Dermis microvascular lymphatic vessel endothelial cell (primary cell): ENCODE measurements at places on chromosomes 11 and 22.
A peak's percentile ranks its signal among the peaks of the same experiment; 100 is the strongest.

DNA sequence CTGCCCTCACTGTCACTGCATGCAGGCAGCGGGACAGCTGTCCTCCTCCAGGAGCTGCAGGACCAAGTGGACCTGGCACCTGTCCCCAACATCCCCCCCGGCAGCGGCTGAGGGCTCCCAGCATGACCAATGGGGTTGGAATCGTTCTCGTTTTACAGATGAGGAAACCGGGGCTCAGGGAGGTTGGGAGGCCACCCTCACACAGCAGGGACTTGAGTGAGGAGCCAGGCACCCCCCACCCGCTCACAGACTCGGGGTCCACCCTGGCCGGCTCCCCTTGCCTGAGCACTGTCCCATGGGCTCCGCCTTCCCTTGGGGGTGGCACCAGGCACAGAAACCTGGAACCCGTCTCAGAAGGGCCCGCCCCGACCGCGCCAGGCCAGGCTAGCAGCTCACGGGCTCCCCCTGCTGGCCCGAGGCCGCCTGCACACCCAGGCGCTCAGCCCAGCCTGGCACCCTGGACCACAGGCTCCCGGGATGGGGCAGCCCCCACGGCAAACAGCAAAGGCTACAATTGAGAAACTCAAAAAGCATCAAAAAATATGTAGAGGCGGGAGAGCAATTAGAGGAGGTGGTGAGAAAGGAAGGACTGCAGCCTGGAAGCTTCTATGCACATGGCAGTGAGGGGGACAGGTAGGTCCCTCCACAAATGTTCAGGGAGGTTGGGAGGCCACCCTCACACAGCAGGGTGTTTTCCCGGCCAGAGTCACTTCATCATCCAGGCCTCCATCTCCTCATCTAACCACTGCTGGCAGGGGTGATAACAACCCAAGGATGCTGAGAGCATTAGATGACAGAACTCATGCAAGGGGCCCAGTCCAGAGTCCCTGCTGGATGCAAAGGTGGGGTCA lies 12.8 kb downstream of the MACROD1 start:
- no peak for DNase-seq

DNA sequence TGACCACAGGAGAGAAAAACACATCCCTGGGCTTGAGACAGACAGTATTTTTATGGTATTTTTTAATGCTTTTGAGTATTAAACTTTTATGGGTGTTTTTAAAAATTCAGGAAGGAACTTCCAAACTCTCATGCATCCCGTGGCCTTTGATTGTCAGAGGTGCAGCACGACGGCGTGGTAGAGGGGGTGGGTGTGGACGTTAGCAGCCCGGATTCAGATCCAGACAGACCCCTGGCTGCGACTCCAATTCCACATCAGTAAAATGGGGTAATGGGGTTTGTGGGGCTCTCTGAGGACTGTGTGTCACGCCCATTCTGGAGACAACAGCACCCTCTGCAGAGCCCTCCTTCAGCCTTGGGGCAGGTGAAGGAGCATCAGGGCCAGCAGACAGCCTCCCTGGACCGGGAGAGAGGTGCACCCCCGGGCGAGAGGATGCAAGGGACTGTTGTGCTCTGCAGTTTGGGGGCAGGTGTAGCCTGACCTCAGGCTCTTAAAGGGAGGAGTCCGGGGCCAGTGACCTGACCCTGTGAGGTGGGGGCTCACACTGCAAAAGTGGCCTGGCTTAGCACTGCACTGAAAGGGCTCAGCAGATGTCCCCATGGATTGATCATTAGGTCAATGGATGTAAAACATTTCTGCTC lies 1024.3 kb downstream of the TBC1D22A start:
- DNase-seq: no peak

GRCh38 chr11:40287916-40288803 lies 1171.3 kb downstream of the LRRC4C start:
- DNase-seq: no peak

GRCh38 chr11:41281131-41281742 lies 178.2 kb downstream of the LRRC4C start:
- no peak for DNase-seq

DNA sequence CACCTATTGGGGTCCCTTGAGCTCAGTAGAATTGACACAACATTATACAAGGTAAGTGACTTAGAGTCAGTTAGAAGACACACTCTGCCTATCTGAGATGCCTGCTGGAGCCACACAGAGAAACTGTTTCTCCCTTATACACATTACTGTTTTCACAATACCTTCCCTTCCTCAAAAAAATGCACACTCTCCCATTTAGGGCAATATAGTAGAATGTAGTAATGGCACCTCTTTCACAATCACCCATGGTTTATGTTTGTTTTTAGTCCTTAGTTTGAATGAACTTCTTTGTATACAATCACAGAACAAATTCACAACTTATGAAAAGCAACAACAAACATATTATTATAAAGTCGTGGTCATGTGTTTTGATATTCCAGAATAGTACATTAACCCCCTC lies 14.3 kb downstream of the OR52H1 start:
- no peak for DNase-seq

DNA sequence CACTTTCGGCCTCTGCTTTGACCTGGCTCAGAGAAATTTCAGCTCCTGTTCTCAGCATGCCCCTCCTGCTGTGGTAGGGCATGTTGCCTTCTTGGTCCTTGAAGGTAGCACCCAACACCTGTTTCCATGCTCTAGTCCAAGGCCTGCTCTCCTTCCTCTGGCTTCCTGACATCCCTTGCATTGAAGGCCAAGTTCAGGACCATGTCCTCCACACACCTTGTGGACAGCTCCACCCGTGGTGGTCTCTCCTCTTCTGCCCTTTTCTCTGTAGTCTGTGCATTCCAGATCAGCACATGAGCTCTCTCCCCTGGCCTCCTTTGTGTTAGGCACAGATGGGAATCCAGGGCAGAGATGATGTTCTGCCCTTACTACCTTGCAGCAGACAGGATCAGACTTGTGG lies 225.3 kb downstream of the ADAMTS15 start:
- DNase-seq: no peak

GRCh38 chr11:89521294-89521693 lies 30.1 kb upstream of the NOX4 start:
- no peak for DNase-seq

- DNase-seq: no peak
Measured at GRCh38 chr11:100004541-100004940, 682.5 kb upstream of the ARHGAP42 start.

GRCh38 chr11:13339195-13340153 lies 61.9 kb downstream of the BMAL1 start:
- peak; percentile 93 for DNase-seq

GRCh38 chr11:92409956-92410355 lies 185.3 kb downstream of the FAT3 start:
- no peak for DNase-seq

- no peak for DNase-seq
Measured at GRCh38 chr11:102306817-102307726, 10.2 kb upstream of the BIRC3 start.

GRCh38 chr22:35308480-35309021 lies 8.9 kb downstream of the TOM1 start:
- no peak for DNase-seq

- no peak for DNase-seq
Measured at GRCh38 chr11:126317756-126318573, 14.1 kb downstream of the DCPS start.

- no peak for DNase-seq
Measured at GRCh38 chr11:17513853-17514252, 30.4 kb downstream of the USH1C start.

DNA sequence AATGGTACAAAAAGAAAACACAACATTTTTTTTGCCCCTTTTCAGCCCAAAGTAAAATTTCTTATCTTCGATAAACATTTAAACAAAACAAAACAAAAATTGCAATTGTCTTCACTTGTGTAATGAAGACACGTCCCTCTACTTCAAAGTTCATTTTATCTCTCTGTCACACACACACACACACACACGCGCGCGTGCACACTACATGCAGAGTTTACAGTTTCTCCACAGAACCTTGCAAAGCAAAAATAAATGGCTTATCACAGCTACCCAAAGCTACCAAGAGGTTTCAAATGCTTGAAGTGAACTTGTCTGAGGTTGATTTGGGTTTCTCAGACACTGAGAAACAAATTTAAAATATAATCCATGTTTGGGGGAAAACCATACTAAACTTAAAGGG lies 72.3 kb downstream of the ETS1 start:
- DNase-seq: no peak

GRCh38 chr22:44068422-44069191 lies 44.5 kb downstream of the PARVB start:
- no peak for DNase-seq

DNA sequence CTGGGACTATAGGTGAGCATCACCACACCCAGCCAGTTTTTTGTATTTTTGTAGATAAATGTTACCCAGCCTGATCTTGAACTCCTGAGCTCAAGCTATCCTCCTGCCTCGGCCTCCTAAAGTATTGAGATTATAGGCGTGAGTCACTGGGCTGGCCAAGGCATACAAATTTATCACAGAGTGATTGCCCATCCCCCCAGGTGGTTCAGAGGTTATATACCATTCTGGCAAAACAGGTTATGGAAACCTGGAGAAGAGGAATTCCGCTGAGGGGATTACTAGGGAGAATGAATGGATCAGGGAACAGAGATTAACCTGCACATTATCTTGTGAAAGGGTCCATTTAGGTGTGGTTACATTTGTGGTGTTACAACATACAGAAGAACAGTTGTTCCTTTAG lies 8.1 kb downstream of the ATG13 start:
- no peak for DNase-seq

GRCh38 chr11:91244912-91245311 lies 979.7 kb upstream of the FAT3 start:
- DNase-seq: no peak

DNA sequence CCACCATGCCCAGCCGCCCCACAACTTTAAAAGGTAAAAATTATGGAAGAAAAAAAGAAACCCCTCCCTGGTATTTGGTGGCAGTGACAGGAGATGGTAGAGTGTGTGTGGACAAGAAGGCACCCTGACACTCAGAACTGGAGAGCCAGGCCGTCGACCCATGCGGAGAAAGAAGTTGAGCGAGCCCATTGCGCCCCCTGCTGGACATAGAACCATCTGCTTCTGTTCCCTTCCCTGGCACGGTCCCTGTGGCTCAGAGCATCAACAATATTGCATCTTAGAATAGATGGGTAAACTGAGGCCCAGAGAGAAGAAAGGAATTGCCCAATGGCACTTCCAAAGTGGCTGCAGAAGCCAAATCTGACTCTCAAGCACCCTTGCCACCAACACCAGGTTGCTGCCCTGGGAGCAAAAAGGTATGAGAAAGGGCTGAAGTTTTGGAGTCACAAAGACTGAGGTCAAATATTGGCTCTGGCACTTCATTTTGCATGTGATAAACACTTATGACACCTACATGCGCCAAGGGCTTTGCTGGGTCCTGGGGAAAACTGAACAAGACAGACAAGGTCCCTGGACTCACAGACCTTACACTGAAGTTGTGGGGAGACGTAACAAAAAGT lies 8.6 kb downstream of the MRPL11 start:
- DNase-seq: peak; percentile 72

GRCh38 chr11:92131289-92131865 lies 93.2 kb upstream of the FAT3 start:
- no peak for DNase-seq

GRCh38 chr11:94507485-94507884 lies 4.8 kb upstream of the C11orf97 start:
- no peak for DNase-seq

GRCh38 chr11:8283465-8284230 lies 20.0 kb upstream of the LMO1 start:
- no peak for DNase-seq

DNA sequence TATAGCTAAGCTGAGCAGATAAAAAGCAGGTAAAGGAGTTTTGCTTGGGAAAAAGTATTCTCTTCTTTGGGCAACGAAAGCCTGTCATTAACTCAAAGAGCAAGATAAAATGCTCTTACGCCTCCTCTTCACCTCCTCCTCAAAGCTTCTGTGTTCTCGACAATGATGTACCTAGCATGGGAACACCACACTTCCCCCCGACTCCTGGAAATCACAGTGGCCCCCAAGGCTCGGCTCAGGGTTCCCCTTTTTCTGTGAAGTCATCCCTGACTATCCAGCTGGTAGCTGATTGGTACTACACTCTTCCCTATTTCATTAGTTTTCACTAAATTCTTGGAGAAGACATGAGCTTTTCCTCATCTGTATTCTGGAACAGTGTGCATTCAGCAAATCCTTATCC lies 336.1 kb downstream of the LARGE1 start:
- no peak for DNase-seq

DNA sequence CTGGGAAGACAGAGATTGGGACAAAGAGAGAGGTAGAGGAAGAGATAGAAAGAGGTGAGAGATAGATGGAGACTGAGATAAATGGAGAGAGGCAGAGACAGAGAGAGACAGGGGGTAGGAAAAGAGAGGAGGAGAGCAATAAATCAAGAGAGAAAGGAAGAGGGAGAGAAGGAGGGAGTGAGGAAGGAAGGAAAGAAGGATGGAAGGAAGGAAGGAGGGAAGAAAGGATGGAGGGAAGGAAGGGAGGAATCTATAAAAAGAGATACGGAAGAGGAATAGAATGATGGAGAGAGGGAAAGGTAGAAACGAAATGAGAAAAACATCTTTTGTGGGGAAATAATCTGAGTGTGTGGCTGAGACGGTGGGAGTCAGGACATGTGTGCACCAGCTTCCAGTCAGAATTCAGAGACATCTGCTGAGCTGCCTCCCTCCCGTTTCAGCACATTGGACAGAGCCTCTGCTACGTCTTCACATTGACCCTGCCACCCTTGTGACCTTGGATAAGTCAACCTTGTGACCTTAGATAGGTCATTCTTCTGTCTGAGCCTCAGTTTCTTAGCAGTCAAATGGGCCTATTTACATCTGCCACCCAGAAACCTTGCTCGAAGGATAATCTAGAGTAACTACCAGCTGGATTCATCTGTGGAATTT lies 417.8 kb downstream of the MIAT start:
- DNase-seq: no peak

DNA sequence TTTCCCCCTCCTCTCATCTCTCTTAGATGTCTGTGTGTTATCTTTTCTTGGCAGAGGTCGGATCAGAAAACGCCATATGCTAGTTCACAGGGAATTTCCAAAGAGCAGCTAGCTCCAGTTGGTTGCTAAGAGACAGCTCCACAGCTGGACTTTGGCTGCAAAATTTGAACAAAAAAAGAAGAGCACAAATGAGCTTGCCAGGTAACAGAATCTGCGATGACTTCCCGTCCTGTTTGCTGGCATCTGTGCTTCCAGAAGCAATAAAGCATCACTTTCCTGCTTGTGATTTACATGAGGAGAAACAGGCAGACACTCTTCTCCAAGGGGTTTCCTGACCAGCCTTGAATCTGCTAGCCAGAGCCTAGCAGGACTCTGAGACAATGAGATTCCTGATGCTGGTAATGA lies 596.0 kb upstream of the B3GAT1 start:
- DNase-seq: no peak

- no peak for DNase-seq
Measured at GRCh38 chr22:29375398-29376076, 12.8 kb downstream of the AP1B1 start.

- no peak for DNase-seq
Measured at GRCh38 chr11:101428918-101429317, 154.9 kb downstream of the TRPC6 start.
